GM12865 (cell line): ENCODE measurements at places on chromosomes 4 and X.

GRCh38 chr4:19030048-19030447 is 1008.5 kb upstream of the LCORL start:
- DNase-seq = no peak

DNA sequence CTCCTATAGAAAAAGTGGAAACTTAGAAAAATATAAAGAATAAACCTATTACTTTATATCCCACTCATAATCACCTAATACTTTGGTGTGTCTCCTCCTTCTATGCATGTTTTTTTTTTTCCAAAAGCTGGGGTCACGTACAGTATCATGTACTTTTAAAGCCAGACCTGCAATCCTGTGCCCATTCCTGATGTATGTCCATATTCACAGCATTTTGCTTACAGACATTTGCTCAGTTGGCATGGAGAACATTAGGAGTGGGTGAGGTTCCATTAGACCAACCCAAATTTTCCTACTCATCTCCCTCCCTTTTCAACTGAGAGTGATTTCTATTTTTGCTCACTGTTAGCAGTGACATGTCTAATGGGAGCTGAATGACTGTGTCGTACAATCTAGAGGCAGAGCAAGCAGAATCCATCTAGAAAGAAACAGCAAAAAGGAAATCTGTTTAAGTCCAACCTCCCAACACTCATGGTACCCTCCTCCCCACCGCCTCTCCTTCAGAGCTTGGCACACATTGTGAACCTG is 195.6 kb upstream of the KLF3 start:
- no peak for DNase-seq

DNA sequence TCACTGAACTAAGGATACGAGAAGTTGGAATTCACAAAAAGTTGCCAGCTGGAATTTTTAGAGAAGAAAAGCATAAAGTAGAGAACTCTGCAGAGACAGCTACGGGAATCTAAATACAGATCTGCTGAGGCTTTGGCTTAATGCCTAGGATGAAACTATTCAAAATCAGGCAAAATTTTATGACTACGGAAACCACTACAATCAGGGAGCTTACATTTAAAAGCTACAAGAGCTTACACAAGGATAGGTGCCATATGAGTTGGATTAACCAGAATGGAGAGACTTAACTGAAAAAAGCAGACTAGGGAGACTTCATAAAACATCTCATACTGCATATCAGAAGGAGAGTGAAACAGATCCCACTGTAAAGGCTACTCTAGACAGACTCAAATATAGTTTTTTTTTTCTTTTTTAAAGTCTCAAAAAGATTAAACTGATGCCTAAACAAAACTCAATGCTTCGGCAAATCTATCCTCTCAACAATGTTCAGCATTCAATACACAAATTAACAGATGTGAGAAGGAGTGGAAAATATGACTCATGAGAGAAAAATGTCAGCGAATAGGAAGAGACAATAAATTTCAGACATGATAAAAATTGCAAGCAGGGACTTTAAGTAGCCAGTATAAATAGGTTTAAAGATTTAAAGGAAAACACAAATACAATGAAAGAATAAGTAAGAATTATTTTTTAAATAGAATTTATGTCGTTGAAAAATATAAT is 586.1 kb downstream of the FSTL5 start:
- no peak for DNase-seq

- DNase-seq = no peak
These were observed 893.9 kb downstream of the PCDH7 start for GRCh38 chr4:31613946-31614623.
